ENCODE measurements at places on chromosomes 12 and 14.

DNA sequence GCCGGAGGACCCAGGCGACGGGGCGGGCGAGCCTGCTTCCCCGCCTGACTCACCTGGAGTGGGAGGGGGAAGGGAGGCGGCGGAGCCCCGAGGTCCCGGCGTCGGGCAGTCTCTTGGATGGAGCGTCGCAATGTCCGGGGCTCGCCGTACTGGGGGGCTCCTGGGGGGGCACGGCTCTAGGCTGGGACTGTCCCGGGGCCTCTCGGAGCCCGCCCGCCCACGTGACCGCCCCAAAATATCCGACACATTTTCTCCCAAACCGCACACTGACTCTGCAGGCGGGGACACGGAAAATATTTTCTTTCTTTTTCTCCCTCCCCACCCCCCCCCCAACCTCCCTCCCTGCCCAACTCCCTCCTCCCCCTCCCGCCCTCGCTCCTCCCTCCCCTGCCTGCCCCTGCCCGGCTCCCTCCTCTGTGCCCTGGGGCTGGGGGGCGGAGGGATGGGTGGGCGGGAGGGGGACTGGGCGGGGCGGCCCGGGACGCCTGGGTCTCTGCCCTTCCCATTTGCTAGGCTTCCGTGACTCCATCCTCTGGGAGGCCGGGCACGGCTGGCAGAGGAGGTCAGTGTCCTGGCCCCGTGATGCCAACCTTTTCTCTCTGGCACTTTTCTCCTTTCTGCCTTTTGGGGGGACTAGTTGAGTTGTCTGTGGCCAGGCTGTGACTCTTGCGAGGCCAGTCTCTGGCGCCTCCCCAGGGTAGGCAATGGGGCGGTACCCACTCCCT, at the start of gene RARG:
TSS of gene RARG (minus strand) at position 289 of the 725 bp plus-strand sequence. CDS start 4,664 bp downstream, outside the sequence.
- peak; percentile 22 for DNase-seq

DNA sequence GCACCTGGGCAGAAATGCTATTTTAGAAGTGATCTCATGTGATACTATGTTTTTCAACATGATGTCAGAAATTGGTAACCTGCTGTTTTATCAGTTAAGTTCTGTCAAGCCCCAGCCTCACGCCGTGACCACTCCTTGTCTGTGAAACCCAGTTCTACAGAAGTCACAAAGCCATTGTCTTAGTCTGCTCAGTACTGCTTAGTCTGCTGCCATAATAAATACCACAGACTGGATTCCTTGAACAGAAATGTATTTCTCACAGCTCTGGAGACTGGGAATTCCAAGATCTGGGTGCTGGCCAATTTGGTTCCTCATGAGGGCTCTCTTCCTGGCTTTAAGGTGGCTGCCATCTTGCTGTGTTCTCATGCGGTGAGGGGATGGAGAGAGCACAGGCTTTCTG, 176.9 kb downstream of the PRKCH start:
- no peak for DNase-seq

DNA sequence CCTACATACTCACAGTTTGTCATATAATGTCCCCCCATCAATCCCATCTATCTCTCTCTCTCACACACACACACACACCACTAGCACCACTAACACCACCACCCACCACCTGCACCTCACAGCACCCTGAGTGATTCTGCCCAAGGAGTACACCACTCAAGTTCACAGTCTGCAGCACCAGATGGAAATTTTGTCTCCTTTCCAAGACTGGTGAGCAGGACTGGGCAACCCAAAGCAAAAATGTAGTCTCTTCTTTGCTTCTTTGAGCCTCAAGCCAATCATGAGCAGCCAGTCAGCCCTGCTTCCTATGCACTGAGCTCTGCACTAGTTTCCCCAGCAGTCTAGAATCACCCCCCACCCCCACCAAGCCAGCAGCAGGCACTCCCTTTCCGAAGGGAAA, 15.0 kb upstream of the ARMH4 start:
- no peak for DNase-seq

DNA sequence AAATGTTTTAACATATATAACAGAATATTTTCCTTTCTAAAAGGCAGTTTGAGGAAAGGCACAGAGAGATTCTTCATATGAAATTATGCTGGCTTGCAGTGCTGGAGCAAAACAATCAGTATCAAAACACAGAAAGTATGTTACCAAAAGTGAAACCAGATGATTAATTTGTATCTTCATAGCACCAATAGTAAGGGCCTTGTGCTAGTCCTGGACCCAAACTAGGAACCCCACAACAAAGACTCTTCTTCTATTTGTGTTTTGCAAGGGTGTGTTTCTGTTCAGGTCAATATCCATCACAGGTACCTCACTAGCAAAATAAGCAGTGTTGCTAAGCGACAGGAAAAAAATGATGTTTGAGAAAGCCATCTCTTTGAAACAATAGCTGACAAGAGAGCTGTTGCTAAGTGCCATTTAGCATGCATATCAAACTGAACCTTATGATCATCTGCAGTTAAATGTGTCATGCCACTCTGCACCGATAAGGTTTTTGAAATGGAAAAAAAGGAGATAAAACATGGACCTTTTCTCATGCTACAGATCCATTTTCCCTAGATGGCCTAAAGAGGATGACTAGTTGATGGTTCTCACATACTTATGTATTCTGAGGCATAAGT, 196.2 kb upstream of the ALG10 start:
- no peak for DNase-seq

DNA sequence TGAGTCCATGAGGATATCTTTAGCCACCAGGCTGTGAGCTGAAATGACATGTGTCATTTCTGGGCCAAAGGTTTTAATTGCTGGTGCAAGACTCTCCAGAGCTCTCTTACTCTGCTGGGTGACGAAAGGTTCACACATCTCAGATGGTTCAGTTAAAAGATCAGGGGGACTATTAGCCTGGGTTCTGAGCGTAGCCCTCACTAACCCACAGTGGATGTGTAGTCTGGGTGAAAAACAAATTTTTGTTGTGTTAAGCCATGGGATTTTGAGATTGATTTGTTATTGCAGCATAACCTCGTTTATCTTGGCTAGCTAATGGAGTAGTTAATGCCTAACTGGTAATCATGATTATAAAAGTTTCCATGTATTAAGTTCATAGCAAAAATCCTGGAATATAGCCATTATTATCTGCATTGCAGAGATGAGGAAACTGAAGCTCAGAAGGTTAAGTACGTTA, 251.5 kb downstream of the RMST start:
- no peak for DNase-seq

DNA sequence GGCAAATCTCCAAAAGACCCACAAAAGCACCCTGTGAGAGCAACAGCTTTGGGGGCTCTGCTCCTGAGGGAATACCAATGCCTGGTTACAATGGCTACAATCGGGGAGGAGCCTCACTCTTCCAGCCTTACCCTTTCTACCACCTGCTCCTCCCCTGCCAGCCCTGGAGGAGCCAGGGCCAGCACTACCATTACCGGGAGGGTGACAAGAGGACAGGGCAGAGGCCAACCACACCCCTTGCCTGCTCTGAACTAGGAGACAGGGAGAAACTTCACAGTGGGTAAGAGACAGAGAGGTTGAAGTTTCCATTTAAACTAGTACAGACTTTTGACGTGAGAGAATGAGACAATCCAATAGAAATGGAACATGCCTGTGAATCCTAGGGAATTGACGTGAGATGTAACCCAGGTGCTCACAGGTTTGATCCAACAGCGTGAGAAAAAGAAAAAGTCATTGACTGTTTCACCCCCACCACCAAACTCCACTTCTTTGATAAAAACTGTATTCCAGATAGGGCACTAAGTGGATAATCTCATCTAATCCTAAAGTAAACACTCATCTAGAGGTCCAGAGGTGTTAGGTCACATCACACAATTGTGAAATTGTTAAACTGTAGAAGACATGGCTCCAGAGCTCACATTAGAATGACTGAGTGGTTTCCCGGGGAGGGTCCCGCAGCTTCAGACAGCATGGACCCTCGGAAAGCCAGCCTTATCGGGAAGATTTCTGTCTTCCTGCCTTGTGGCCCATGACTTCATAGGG, 8.4 kb upstream of the TC2N start:
- no peak for DNase-seq

- no peak for DNase-seq
These were observed 72.0 kb downstream of the PPP2R5E start for GRCh38 chr14:63470962-63471793.

GRCh38 chr14:105442834-105443233, 23.2 kb downstream of the MTA1 start:
- DNase-seq: no peak

All from DMS79 treated with DMSO at 0.1 percent for 48 hours (cell line).